ENCODE measurements at places on chromosomes 16 and 17. TPM values are rescaled to one million over a fixed set of nuclear protein-coding genes. Genes with fewer than 3 reads are reported as not detected.

Gene PHLPP2
- total RNA-seq, result 15.8 TPM

Gene C17orf50
- total RNA-seq, result not detected

Gene CDH8
- 2.4 TPM for total RNA-seq

Gene ST6GALNAC2
- total RNA-seq, result 9.4 TPM

Gene CCL3
- total RNA-seq, result 2.4 TPM

Gene ITGB3
- total RNA-seq, result 62.7 TPM

Gene CCDC47
- 39.9 TPM for total RNA-seq

Gene CD79B
- 0.81 TPM for total RNA-seq
